ENCODE measurements at places on chromosomes 2 and 18.
A peak's percentile ranks its signal among the peaks of the same experiment; 100 is the strongest.

GRCh38 chr18:59621027-59621426 is 76.2 kb downstream of the CCBE1 start:
- no peak for DNase-seq

DNA sequence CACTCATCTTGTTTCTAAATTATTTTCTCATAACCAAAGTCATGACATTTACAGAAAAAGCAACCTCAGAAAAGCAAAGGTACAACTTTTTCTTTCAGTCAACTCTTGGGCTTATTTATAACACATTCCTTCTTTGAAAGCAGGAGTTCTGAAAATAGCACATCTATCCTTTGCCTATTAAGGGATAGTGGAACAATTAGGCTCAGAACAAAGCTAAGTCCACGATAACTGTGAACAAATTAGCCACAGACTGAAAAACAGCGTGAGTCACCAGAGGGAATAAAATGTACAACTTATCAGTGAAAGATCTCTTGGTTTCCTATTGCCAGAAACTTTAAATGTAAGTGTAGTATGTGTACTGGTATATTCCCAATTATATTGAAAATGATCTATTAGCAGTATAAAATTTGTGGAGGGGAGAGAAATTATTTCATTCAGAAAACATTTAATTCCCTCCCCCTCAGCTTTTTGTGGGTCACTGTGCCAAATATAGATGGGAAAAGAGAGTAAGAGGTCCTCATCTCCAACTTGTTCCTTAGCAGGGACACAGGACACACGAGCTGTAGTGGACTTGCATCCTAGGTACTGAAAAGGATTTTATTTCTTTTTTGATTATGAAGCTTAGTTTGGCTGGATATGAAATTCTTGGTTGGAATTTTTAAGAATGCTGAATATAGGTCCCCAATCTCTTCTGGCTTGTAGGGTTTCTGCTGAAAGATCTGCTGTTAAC is 15.4 kb upstream of the MATN3 start:
- DNase-seq, result no peak

DNA sequence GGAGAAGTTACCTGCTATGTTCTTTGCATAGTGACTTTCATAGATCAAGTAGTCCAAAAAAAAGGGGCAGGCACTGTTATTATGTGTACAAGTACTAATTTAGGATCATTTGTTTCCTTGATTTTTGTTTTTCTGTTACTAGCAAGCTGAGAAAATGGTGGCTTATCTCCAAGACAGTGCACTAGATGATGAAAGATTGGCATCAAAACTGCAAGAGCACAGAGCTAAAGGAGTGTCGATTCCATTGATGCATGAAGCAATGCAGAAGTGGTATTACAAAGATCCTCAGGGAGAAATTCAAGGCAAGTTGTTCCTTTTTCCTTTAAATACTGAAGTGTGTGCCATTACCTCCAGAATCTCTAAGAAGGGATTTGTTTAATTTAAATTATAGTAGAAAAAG is 19.6 kb upstream of the KCNJ13 start:
- DNase-seq, result no peak

DNA sequence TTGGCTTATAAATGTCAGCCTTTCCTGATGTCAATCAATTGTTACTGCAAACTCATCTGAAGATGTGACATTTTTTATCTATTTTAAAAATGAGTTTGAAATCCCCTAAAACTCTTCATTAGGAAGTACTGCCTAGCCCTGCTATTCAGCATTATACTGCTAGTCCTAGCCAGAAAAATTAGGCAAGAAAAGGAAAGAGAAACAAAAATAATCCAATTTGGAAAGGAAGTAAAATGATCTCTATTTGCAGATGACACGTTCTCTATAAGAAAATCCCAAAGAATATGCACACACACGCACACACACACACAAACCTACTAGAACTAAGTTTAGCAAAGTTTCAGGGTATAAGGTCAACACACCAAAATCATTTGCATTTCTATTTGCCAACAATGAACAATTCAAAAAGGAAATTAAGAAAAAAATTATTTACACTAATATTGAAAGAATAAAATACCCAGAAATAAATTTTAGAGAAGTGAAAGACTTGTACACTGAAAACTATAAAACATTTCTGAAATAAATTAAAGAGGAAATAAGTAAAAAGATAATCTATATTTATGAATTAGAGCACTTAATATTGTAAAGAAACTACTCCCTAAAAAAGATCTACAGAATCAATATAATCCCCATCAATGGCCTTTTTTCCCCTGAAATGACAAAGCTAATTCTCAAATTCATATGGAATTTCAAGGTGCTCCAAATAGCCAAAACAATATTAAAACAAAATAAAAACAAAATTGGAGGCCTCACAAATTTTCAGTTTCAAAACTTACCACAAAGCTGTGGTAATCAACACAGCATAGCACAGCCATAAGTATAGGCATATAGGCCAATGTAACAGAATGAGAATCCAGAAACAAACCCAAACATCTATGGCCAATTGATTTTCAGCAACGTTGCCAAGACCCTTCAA is 433.7 kb upstream of the TRIB2 start:
- no peak for DNase-seq

GRCh38 chr2:148922776-148923475 is 47.9 kb downstream of the KIF5C start:
- no peak for DNase-seq

DNA sequence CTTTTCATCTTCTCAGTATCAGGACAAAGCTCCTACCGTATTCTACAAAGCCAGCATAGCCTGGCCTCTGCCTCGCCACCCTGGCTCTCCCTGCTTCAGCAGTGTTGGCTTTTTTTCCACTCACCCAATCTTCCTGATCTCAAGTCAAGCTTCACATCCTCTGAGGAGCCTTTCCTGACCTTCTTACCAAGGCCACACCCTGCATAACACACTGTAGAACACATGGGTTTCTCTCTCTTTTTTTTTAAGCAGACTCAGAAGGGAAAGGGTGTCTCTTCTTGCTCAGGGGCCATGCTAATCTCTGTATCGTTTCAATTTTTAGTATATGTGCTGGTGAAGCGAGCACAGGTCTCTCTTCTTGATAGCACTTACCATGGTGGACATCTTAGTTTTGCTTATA is 15.2 kb downstream of the FBXO36 start:
- no peak for DNase-seq

GRCh38 chr2:212882626-212883025 is 268.8 kb downstream of the IKZF2 start:
- DNase-seq, result no peak

DNA sequence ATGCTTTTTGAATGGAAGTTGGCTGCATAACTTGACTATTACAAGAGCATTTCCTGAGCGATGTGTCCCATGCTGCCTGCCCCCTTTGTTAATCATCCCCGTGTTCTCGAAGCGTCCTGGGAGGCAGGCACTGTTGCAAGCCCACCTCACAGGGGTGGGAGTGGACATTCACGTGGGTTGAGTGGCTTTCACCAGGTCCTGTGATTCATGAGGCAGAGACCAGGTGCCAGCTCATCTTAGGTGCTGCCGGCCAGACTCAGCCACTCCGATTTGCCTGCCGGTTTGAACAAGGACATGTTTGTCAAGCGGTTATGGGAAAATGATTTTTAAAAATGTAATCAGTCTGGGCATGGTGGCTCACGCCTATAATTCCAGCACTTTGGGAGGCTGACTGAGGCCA is 112.5 kb downstream of the ZNF532 start:
- DNase-seq, result no peak

GRCh38 chr2:55843096-55843993 is 80.2 kb downstream of the EFEMP1 start:
- no peak for DNase-seq

DNA sequence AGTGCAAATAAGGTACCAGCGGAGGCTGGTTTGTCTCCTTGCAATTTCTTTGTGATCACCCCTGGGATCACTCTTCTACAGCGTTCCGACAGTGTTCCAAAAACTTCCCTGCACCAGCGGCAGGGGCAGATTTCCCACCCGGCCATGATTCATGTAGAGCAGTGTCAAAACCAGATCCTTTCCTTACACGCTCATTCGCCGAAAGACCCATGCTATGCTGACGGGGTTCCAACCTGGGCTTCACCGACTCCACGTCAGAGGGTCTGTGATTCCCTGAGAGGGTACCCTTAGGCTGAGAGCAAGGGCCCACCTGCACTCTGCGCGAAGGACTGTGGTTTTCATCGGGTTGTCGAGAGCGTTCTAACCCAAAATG is 423 bp upstream of the TTC27 start:
- peak; percentile 1 for DNase-seq

DNA sequence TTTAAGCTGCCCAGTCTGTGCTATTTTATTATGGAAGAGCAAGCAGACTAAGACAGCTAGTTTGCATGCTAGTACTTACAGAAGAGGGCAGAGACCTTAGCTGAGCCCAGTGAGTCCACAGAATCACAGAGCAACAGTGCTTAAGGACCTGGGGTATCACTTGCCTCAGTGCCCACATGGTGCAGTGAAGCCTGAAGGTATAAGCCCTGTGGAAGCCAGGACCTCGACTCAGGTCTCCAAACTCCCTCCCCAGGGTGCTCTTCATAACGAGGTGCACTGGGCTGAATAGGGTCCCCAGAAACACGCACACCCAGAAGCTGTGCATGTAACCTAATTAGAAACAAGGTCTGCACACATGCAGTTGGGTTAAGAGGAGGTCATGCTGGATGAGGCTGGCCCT is 718.1 kb downstream of the GALR1 start:
- no peak for DNase-seq

DNA sequence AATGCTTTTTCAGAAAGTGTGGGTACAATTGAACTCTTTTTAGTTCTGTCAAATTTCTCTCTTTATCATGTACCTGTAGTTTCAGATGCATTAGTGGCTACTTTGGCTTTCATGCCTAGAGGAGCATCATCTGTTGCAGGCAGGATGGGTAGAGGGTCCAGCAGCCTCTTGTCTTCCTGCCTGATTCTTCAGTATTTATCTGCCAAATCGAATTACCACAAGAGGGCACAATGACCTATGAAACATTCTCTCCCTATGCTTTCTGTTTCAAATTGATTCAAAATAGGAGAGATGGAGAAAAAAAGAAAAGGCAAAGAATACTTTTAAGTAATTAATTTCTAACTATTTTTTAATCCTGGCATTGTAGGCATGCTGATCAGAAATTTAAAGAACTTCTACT is 477.2 kb downstream of the TRIB2 start:
- no peak for DNase-seq

DNA sequence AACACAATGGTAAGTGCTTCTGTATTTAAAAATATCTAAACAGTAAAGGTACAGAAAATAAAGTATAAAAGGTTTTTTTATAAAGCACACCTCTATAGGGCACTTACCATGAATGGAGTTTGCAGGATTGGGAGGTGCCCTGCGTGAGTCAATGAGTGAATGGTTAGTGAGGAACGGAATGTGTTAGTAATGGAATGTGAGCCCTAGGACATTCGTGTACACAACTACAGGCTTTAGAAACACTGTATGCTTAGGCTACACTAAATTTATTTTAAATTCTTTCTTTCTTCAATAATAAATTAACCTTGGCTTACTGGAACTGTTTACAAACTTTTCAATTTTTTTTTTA is 337.9 kb upstream of the SLC39A10 start:
- DNase-seq, result no peak

DNA sequence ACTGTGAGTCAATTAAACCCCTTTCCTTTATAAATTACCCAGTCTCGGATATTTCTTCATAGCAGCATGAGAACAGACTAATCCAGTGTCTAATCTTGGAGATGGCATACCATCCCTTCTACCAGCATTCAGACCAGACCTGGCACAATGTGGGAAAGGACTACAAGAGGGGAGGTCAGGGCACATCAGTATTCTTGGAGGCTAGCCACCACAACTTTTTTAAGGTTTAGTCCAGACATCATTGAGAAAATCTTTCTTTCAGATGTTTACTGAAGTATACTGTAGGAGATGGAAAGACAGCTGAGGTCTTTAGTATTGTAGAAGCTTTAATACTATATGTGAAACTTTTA is 4.0 kb downstream of the RALB start:
- DNase-seq, result no peak

DNA sequence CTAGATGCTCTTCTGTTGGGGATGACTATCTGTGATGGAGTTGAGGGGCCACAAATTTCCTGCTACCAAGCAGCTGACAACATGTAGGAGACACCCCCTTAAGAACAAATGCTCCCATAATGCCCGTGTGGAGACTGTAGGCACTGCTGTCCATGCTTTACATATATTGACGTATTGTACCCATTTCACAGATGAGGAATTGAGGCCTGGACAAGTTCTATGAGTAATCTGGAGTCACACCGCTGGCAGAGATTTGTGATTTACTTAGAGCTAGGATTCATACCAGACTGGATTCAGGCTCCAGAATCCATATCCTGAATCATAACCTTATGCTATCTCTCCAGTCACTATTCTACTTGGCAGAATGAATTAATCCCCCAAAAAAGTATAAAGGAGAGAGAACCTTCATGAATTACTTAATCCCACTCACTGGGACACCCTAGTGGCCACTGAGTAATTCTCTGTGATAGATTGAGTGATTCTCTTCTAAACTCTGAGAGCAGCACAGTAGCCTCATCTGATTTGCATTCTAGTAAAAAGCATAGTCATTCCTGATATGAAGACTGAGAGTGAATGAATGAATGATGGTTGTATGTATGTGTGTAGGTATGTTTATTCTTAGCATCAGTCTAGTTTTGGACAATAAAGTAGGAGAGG is 460.7 kb upstream of the MEIS1 start:
- DNase-seq, result no peak
